ENCODE measurements at places on chromosomes 3 and 15. TPM values are rescaled to one million over a fixed set of nuclear protein-coding genes. Genes with fewer than 3 reads are reported as not detected.

Gene ZNF445
- 6.5 TPM for total RNA-seq

Gene GOLGA8G
- total RNA-seq, result not detected

Gene DLL4
- 11.9 TPM for total RNA-seq

Gene LINGO1
- total RNA-seq, result 0.37 TPM

Gene CYP1A1
- total RNA-seq, result 3.6 TPM

Gene RAD51
- total RNA-seq, result not detected

DNA sequence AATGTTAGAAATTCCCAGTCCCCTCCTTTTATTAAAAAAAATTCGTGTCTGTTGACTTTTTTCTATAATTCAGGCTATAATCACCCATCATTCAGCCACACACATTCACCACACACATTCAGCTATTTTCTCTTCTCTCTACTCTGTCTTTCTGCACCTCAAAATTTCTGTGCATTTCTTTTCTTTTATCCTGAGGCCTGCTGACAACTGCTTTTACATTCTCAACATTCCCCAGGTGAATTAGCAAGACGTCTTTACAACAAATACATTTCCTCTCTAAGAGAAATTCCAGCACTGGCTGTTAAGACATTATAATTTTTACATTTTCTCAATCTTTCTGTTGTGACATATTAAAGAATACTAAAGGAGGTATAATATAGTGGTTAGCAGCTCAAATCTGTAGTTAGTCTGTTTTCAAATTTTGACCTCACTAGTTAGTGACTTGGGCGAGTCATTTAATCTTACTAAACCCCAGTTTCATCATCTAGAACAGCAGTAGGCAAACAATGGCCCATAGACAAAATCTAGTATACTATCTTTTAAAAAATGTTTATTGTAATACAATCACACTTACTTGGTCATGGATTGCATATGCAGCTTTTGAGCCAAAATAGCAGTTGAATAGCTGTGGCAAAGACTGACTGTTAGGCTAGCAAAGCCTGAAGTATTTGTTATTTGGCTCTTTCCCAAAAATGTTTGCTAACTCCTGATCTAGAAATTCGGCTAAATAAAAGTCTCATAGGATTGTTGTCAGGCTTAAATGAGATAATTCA is 350.7 kb downstream of the NSUN3 start:
- no peak for DNase-seq

DNA sequence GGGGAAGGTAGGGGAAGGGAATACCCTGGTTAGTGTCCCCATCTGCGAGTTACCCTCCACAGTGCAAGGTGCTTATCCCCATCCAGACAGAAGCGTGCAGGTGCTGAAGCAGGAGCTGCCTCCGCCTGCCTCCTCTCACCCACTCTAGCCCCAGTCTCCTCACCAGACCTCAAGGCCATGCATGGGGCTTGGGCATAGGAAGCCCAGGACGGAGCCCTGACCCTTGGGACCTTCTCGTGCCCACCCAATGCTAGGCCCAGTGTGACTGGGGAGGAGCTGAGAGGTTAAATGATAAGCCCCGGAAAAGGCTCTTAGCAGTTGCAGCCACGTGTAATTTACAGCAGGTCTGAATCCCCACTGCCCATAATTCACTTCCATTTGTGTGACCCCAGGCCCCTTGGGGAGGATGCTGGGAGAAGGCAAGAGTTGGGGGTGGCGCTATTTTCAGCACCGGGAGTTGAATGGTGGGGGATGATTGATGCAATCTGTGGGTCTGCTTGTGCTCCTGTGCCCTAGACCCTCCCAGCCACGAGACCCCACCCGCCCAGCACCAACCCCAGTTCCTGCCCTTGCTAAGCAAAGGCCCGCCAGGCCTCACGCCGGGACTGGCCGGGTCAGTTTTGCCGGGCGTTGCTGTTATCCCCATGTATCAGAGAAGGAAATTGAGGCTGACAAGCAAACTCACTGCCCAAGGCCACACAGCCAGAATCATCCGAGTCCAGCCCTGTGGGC is 14.5 kb upstream of the PLXND1 start:
- no peak for DNase-seq

GRCh38 chr3:181581656-181582055 is 130.1 kb upstream of the SOX2 start:
- DNase-seq, result no peak

- no peak for DNase-seq
Measured at GRCh38 chr3:102037209-102037608, 187.9 kb downstream of the NFKBIZ start.

GRCh38 chr3:17322106-17322793 is 420.2 kb downstream of the TBC1D5 start:
- DNase-seq, result no peak

DNA sequence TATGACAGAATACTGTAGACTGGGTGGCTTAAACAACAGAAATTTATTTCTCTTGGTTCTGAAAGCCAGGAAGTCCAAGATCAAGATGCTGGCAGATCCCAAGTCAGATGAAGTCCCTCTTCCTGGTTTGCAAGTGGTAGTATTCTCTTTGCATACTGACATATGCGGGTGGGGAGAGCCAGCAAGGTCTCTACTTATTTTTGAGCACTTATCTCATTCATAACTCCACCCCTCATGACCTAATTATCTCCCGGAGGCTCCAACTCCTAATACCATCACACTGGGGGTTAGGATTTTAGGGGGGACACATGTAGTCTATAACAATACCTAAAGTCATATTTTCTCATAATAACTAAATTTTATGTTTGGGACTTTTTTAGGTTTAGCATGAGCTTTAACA is 65.3 kb downstream of the BLM start:
- no peak for DNase-seq

- no peak for DNase-seq
Measured at GRCh38 chr3:46926447-46926846, 48.9 kb downstream of the PTH1R start.

DNA sequence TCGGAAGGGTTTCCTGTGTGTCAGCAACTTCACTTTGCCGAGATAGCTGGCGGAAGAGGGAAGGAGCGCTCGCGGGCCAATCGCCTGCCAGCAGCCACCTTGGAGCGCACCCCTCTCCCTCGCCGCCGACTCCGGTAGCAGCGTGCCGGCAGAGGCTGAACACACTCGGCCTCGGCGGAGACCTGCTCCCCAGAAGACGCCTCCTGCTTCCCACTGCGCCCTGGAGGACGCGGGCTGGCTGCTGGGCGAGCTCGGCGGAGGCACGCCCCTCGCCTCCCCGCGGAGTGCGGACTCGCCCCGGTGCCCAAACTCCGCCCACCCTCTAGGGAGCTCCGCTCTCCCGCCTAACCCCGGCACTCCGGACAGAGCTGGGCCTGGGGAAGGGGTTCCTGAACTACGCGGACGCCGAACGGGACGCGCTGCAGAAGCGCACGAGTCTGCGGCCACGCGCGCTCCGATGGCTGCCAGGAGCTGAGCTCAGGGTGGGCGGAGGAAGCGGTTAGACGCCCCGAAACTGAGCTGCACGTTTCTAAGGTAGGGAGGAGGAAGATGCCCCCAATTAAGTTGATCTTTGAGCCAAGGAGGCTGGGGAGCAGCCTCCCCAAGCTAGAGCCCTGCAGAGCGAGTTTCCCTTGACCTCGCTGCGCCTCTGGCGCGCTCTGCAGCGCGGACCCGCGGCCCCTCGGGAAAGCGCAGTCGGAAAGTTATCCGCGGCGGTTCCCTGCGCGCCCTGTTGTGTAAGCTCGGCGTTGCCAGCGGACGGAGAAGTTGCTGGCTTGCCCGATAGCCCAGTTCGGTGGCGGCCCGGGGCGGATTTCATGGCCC is at the start of gene P2RY1:
Gene P2RY1 (plus strand): TSS at position 356 of the 825 bp plus-strand sequence. CDS start 652 bp downstream, outside the sequence.
- no peak for DNase-seq

DNA sequence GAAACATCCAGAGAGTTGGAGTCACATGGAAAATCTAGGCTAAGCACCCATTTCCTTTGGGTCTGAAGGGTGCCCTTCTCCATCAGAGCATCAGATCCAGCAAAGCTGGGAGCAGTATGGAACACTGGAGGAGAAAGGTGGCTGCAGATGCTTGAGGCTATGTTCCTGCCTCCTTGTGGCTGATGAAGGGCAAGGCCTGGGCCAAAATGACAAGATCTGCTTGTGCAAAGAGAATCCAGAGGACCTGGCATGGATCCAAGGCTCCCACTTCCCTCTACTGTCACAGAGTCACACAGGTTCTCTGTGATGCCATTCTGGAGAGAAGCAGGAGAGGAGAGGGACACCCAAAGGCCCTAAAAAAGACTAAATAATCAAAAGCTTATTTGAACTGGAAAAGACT is 9.2 kb upstream of the ATP8B4 start:
- DNase-seq, result peak; percentile 51

DNA sequence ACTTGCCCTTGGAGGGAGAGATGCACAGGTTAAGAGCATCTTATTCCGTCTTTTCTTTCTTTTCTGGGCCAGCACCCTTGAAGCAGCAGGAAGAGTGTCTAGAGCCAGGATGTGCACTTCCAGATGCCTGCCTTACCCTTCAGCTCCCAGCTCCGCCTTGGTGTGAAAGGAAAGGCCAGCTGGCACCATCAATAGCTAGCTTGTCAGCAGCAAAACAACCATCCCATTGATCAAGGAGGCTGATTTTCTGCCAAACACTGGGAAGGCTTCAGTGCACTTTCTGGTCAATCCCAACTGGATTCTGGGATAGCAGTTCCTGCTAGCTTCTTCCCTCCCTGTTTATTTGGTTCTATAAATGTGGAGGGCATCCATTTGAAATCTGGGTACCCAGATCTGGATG is 110.9 kb upstream of the GALNT15 start:
- DNase-seq, result no peak

- DNase-seq, result no peak
Measured at GRCh38 chr3:128606094-128606493, 44.5 kb downstream of the RPN1 start.

DNA sequence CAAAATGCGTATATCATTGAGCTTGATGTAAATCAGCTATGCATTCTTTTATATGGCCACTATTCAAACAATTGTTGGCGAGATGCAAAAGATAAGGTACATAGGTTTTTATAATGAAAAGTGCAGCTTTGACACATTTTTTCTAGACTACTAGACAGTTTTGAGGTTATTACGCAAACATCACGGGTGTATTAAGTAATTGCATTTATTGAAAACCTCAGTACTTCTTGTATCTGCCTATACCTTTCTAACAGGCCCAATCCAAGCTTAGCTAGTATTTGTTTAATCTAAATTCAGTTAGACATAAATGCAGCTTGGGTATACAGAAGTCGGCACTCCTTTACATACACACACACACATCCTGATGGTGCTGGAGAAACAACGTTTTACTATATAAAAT is 2.7 kb downstream of the SPESP1 start:
- DNase-seq, result no peak

DNA sequence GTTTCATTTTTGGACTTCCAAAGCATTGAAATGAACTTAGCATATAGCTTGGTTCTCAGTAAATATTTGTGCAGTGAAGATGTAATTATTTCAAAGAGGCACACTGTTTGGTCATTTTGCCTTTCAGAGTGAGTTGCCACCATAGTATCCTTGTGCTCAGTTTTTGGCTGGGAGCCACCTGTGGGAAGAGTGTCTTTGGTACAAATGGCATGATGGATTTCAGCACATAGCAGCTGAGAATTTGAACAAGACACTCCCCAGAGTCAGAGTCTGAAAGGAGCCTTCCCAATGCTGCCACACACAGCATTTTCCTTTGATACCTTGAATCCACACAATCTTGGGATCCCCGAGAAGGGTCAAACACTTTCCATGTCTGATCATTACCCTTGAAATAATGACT is 897.2 kb upstream of the ARPP21 start:
- no peak for DNase-seq

DNA sequence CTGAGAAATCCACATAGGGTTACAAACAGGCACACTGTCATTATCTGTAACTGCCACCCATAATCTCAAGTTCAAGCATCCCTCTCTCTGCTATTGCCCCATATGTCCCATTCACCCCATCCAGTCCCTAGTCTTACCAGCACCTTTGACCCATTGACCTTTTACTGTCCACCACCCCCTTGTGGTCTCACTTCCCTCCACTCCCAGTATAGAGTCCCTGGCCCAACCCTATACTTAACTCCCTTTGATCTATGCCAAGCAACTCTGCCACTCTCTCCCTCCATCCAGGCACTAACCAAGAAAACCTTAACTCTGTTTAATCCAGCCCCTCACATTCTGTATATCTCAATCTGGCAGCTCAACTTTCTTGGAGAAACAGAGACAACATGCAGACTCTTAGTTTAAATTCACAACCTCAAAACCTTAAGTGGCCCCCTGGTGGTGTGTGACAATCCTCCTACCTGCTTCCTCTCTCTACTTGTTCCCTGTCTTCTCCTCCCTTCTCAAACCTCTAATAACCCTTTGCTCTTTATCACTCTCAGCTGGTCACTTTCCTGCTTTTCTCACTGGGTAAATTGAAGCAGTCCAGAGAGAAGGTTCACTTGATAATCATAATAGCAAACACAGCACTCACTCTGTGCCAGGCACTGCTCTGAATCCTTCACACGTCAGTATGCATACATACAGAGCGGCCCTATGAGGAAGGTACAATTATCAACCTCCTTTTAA is 162.7 kb downstream of the STT3B start:
- no peak for DNase-seq

DNA sequence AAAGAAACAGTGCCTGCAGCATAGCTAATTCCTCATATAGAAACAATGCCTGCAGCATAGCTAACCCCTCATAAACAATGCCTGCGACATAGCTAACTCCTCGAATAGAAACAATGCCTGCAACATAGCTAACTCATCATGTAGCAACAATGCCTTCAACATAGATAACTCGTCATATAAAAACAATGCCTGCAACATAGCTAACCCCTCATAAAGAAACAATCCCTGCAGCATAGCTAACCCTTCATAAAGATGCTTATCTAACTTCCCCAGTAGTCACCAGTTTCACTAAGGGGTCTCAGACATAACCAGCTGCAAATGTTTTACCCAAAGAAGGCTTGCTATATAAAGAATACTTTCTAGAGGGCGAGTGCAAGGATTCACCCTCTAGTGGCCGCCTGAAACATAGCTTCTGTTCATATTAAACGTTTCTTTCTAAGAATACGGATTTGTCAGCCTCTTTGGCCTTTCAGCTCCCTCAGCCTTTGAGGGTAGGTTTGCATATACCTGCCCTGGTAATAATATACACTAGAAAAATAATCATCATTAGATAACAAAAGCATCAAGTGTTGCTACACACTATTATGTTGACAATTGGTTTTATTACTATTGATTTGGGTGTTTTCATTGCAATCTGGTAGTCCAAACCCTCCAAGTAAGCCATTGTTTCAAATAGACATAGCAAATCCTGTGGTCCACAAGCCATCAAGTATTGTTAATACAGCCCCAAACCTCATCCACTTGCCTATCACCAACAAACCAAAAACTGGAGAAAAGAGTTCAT is 44.4 kb upstream of the FAN1 start:
- DNase-seq, result no peak
